Natural killer cell (primary cell): ENCODE measurements at places on chromosomes 1 and 21.

DNA sequence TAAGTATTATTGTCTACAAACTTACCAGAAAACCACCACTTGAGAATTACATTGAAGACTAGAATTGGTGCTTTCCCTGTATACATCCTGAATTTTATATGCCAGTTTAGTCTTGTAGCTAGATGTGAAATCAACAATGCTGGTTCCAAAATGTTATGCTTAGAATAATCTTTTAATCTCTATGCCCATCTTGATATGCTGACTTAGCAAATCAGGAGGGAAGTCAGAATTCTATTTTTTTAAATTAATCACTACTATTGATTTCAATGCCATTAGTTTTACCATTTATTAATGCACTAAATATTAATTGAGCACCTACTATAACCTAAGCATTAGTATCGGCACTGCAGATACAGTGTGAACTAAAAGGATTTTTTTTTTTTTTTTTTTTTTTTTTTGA lies 641.6 kb upstream of the ADGRL4 start:
- DNase-seq = no peak

GRCh38 chr1:222107975-222108374 lies 366.1 kb upstream of the DUSP10 start:
- DNase-seq = no peak

GRCh38 chr1:43267818-43268425 lies 1.9 kb upstream of the TMEM125 start:
- DNase-seq = no peak

- peak; percentile 78 for DNase-seq
These were observed 48.0 kb downstream of the TOR3A start for GRCh38 chr1:179129702-179130473.

DNA sequence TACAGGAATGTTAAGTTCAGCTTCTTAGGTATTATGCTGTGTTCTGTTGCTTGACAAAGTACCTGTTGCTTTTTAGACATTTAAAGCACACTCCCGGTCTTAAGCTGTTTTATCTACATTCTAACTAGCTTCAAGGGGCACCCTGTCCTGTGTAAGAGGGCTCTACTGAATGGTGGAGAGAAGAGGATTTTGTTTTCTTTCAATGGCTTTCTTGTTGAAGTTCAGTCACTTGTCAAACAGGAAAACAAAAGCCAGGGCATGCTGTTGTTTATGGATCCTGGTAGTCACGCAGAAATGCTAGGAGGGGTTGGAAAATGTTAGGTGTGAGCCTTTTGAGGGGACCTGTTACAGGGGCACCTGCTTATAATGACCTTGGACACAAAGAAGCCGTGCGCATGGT lies 30.7 kb downstream of the PGM1 start:
- DNase-seq = no peak

DNA sequence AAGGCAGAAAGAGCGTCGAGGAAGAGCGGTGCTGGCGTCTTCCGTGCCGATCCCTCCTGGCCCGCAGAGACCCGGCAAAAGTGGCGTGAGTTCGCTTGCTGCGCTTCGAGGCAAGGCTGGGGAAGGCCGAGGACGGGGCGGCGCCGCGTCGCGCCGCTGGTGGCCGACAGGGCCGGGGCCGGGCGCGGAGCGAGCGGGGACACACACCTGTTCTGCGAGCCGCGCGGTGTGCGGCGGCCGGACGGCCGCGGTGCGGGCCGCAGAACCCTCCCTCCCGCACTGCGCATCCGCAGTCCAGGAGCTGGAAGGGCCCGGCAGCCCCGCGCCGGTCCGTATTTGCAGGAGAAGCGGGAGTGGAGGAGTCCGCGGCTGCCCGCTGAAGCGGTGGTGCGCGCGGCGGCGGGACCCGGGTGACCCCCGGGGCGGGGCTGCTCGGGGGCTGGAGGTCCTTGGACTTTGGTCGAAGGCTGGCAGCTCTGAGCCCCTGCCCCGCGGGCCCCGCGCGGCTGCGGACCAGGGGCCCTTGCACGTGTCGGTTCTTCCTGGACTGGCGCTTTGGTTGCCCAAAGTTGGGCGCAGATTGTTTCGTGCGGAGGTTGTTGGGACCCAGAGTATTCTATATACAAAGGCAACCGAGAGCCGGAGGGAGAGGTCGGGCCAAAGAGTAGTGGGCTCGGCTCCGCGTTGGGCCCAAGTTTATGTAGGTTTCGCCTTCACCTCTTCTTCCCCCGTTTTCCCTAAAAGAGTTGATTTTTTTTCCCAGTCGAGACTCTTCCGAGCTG lies 2.6 kb downstream of the RNF220 start:
- DNase-seq = peak; percentile 39

GRCh38 chr1:152869808-152870419 lies 8.2 kb upstream of the SMCP start:
- peak; percentile 73 for DNase-seq

GRCh38 chr1:178230881-178231409 lies 137.0 kb downstream of the RASAL2 start:
- no peak for DNase-seq

DNA sequence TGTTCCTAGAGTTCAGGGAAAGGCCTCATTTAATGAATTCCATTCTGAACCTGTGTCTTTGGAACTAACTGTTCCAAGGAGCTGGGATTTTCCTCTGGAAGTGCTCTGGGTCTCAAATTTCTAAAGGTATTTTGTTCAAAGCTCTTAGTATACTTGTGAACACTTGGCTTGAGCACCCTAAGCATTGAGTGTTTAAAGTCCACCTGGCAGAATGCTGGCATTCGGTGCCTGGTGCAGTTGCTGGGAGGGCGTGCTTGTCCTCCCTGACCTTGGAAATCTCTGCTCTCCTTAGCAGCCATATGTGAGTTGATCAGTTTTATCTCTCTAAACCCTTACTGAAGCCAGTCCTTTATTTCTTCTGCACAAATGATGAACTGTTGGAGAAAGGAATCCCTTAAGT lies 3.0 kb downstream of the MTARC2 start:
- no peak for DNase-seq

GRCh38 chr1:40981691-40982448 lies 2.4 kb downstream of the CTPS1 start:
- DNase-seq = no peak

GRCh38 chr1:101077849-101078248 lies 52.3 kb upstream of the DPH5 start:
- DNase-seq = no peak

DNA sequence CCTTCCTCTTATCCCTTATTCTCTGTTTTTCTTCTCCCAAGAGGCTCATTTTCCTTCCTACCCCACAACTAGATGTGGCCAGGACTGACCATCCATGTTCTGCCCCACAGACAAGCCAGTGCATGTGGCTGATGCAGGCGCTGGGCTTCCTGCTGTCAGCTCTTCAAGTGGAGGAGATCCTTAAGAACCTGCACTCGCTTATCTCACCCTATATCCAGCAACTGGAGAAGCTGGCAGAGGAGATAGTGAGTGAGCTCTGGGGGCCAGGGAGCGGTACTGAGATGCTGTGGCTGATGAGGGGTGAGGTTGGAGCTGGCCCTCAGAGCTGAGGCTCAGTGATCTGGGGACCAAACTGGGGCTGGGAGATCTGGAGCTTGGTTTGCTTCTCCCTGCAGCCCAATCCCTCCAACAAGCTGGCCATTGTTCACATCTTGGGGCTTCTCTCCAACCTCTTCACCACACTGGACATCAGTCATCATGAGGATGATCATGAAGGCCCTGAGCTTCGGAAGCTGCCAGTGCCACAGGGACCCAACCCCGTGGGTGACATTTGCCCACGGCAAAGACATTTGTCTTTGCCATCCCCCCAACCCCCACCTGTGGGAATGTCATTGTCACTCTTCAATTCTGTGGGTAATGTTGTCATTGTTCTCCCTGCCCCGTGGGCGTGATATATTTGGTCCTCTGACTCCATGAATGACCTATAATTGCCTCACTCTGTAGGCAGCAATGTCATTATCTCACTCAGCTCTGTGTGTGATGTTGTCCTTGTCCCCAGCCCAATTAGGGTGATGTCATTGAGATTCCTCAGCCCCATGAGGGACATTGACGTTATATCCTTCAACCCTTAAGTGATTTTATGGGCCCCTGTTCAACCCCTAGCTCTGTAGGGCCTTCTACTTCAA lies 11.2 kb upstream of the DPH2 start:
- DNase-seq = no peak

- DNase-seq = no peak
These were observed 176.8 kb downstream of the SLC45A1 start for GRCh38 chr1:8494681-8495080.

DNA sequence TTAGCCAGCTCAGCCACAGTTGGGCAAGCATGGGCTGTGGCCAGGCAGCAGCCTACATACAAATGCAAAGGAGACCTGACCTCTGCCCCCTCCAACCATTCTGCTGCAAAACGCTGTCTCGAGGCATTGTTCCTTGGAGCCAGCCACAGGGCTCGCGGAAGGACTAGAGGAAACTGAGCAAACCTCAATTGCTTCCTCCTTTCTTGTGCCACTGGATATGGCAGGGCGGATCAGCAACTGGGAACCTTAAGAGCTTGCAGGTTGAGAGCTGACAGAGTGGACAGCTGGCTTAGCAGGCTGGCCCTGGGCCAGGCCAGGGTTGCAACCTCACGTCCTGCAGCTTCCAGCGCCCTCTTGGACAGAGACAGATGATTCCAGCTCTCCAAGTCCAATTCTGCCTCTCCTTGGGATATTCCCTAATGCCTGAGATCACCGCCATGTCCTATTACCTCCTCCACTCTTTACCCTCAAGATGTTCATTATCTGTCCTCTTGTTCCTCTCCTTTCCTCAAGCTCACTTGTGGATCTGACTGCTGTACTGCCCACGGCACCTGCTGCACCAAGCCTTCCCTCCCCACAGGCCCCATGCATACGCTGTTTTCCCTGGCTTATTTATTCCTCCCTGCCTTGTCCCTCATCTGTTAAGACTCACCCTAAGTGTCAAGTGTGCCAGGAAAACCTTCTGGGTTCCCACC lies 67.5 kb downstream of the SDC3 start:
- no peak for DNase-seq

- DNase-seq = peak; percentile 44
These were observed 19.4 kb downstream of the PRPF38A start for GRCh38 chr1:52423771-52424170.

DNA sequence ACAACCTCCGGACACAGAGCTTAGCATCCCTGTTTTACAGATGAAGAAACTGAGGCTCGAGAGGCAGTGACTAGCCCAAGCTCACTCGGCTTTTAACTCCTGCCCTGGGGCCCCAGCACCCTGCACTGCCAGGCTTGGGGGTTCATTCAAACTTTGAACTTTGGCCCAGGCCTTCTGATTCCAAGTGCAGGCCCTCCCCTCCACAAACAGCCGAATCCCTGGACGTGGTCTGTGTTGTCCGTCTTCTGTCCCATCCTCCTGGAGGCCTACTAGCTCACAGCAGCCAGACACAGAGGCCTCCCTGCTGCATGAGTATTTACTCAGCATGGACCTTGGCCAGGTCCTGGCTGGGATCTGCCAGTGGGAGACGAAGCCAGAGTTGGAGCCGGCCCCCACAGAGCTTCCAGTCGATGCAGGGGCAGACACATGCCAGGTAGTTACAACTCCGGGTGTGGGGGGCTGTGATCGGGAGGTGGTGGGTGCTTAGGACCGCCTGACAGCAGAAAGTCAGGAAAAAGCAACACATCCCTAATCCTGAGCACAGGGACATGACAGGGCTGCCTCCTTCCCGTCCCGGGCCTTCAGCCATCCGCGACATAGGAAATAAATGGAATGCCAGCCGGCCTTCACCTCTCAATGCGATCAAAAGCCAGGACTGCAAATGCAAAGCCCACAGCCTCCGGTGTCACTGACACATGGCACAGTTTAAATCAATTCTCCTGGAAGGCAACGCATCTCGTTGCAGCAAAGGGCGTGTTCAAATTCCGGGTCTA lies 7.4 kb downstream of the IFFO2 start:
- DNase-seq = no peak

- DNase-seq = no peak
These were observed 16.6 kb upstream of the DR1 start for GRCh38 chr1:93328809-93329760.

DNA sequence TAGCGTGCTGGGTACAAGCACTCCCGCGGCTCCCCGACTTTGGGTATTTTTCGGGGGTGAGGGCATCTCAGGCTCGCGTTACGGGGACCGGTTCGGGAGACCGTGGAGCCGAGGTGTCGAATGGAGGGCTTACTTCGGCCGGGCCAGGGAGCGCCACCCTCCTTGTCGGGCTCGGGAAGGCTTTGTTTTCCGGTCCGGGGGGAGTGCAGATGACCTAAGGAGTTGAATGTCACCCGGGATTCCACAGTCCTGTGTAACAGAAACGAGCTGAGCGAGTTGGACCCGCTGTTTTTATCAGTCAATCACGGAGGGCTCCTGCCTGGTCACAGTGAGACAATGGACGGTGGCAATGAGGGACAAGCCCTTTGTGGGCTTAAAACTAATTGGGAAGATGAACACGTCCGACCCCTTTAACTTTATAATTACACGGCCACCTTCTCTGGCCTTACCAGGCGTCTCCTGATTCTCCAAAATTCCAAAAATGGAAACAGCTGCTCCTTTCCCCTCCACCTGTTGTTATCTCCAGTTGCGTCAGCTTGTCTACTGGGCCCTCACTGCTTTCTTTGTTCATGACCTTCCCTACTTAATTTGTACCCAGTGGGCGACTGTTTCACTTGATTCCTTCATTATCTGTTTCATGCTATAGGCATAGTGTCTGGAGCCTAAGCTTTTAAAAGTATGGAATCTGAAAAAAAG lies 929 bp upstream of the TRIM45 start:
- no peak for DNase-seq

- no peak for DNase-seq
These were observed 73.3 kb downstream of the TNFSF18 start for GRCh38 chr1:172977296-172978017.

DNA sequence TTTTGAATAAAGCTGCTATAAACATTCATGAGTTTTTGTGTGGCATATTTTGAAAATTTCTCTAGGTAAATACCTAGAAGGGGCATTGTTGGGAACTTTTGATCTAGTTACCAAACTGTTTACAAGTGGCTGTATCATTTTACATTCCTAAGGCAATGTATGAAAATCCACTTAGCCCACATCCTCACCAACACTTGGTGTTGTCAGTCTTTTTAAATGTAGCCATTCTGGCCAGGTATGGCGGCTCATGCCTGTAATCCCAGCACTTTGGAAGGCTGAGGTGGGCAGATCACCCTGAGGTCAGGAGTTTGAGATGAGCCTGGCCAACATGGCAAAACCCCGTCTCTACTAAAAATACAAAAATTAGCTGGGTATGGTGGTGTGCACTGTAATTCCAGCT lies 5.9 kb upstream of the KCNE2 start:
- DNase-seq = no peak

DNA sequence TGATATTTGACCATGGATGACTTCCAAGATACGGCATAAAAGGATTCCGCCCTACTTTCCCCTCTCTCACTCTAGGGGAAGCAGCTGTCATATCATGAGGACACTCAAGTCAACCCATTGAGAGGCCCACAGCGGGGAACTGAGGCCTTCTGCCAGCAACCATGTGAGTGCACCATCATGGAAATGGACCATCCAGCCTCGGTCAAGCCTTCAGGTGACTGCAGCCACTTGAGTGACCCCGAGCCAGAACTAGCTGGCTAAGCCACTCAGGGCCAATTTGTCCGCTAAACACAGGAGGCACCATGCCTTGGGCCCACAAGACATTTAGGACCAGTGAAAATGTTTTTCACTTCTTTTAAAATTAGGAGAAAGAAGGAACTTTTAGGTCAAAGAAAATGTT lies 11.1 kb upstream of the GJB5 start:
- DNase-seq = no peak
